AG09309 (cell line): ENCODE measurements at places on chromosomes 6 and 20.

DNA sequence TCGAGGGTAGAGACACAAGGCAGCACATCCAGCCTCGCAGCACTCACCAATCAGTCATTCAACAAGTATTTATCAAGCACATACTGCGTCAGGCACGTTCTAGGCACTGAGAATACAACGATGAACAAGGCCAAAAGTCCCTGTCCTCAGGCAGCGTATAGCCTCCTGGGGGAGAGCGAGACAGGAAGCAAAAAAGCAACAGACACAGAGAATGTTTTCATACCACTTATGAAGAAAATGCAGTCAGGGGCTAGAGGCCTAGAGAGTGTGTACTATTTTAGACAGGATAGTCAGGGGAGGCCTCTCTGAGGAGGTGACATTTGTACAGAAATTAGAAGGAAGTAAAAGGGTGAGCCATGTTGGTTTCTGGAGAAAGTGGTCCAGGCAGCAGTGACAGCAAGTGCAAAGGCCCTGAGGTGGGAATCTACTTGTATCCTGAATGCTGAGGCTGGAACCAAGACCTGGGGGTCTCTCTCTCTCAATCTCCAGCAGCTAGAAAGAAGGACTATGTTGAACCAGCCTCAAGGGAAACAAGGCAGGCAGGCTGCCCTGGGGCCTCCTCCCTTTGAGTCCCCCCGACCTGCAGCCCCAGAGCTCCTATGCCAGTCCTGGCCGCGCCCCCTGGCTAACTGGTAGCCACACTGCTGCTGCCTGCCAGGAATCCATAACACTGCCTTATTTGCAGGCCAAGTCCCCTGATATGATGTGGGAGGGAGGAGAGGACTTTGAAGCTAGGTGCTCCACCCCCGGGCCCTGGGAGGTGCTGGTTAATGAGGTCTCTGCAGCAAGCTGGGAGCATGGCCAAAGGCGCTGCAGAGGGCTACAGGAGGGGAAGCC is 151.2 kb downstream of the GRM4 start:
- no peak for DNase-seq

GRCh38 chr20:957544-957943 is 41.4 kb upstream of the ANGPT4 start:
- no peak for DNase-seq

DNA sequence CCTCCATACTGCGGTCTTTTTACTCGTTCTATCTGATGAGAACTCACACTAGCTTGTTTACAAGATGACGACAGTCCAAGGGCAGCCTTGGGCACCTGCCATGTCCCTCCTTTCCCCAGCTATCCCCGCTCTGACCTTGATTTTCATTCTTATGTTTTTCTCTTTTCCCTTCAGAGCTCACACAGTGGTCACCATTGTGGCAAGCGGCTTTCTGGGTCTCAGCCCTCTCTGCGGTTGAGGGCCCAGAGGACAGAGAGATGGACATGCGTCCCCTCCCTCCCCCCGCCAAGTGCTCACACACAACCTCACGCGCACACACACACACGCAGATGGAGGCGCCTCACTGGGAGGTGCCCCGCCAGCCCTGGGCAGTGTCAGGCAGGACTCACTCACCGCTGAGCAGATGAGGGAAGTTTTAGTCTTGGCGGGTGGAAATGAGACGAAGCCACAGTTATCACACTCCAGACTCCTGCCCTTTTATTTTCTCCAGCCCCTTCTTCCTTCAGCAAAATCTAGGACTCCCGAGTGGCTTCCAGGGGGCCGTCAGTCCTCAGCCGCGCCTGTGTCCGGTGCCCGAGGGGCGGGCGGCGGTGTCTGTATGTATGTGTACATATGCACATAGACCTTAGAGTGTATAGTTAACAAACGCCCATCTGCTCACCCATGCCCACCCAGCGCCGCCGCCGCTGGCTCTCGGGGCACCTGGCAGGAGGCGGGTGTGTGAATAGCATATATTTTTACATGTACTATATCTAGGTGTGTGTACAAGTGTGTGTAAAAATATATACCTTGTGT is 13.8 kb upstream of the MYL9 start:
- DNase-seq: no peak

DNA sequence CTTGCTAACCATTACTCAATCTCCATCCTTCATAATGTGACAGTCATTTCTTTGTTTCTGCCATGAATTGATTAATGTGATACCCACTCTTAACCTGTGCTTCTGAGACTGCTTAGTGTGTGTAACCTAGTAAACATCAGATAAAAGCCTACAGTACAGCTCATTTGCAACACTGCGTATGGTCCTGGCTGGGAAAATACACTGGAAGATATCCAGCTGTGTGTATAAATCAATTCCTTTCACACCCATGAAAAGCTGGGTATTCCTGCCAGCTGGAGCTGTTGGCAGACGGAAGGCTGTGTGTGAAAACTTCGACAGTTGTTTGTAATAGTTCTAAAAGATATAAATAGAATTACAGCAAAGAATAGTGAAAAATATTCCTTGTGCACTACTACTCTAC is 509.2 kb downstream of the FRK start:
- DNase-seq: no peak

GRCh38 chr20:48375804-48376203 is 452.0 kb downstream of the PREX1 start:
- DNase-seq: no peak

DNA sequence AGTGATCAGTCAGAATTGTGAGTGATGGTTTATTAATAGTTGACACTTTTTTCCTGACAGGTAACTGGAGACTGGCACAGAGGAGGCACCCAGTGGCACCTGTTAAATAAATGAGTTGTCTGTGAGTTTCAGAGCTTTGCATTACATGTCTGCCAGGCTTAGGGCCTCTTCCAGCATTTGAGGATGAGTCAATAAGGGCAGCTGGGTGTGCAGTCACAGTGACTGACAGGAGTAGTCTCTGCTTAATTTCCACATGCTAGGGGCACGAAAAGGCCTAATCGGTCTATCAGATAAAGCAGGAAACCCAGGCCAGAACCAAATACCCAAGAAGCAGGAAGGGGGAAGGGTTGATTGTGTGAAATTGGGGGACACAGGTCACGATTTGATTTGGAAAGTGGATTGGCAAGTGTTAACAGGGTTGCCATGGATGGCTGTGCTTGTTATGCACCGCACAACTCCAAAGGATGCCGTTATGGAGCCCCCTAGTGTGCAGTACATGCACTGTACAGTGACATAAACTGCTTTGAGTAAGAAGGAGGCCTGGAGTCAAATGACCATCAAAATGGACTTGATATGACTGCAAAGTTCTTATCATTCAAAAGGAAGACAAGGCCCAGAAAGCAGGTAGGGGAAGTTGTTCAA is 111.9 kb upstream of the GGTLC1 start:
- DNase-seq: peak; percentile 10

GRCh38 chr20:48656661-48657211 is 171.1 kb downstream of the PREX1 start:
- no peak for DNase-seq

DNA sequence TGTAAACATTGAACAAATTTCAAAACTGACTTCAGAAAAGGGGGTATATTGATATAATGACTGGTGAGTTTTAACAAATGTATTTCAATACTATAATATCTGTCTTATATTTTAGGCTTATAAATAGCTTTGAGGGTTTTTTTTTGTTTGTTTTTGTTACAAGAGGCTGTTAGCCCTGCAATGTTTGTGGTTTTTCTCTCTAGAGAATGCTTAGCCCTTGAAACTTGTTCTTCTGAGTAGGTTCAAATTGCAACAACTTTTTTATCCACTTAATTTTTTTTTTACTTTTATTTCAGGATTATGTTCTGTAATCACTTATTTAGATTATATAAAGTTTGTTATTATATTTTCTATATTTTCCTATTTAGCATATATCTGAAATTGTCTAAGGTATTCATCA is 333.2 kb downstream of the RIMS1 start:
- DNase-seq: no peak

DNA sequence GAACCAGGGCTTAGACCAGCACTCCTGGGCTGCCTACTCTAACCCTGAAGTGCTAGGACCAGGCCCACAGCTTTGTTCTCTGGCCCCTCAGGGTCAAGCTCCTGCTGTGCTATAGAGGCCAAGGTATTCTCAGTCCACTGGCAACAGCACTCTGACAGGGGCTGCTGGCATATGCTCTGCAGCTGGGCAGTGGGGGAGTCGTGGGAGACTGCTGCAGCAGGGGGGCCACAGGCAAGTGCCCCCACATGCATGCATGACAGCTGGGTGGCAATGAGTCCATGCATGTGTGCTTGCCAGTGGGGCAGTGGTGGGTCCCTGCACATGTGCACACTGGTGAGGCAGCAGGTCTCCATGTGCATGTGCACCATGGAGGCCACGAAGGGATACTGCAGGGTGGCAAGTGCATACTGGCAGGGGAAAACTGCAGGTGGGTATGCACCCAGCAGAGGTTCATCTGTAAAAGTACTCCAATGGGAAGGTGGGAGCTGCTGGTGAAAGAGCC is 364.9 kb upstream of the IRAK1BP1 start:
- DNase-seq: no peak

- DNase-seq: no peak
Observed at GRCh38 chr20:62244644-62245108, 6.4 kb downstream of the OSBPL2 start.

GRCh38 chr6:132814716-132815570 is 574 bp downstream of the RPS12 start:
- DNase-seq: no peak

GRCh38 chr20:19937651-19938420 is 79.3 kb upstream of the NAA20 start:
- DNase-seq: no peak

- no peak for DNase-seq
Observed at GRCh38 chr6:1995636-1996035, 249.8 kb downstream of the GMDS start.

DNA sequence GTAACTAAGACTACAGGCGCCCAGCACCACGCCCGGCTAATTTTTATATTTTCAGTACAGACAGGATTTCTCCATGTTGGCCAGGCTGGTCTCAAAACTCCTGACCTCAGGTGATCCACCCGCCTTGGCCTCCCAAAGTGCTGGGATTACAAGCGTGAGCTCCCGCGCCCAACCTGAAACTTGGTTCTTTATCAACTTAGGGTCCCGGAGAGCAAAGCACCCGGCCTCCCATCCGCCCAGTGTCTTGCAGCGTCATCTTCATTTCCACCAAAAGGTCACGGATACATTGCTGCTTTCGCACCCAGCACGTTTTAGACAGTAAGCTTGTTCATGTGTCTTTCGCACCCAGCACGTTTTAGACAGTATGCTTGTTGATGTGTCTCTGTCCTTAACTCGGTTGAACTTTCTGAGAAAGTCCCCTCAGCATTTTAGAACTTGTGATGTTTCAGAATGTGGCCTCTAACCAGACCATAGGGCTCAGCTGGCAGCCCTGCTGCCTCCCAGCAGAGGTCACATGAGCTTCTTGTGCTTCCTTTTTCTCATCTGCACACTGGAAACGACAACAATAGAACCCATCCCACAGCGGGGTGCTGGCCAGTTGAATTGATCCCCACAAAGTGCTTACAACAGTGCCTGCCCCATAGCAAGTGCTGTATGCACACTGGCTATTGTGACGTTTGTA is 48.8 kb downstream of the PRR18 start:
- no peak for DNase-seq

- no peak for DNase-seq
Observed at GRCh38 chr20:37928996-37929682, 26.2 kb downstream of the VSTM2L start.

- no peak for DNase-seq
Observed at GRCh38 chr6:86079938-86080337, 437.3 kb upstream of the SYNCRIP start.

- no peak for DNase-seq
Observed at GRCh38 chr6:168153553-168153952, 74.5 kb upstream of the FRMD1 start.

DNA sequence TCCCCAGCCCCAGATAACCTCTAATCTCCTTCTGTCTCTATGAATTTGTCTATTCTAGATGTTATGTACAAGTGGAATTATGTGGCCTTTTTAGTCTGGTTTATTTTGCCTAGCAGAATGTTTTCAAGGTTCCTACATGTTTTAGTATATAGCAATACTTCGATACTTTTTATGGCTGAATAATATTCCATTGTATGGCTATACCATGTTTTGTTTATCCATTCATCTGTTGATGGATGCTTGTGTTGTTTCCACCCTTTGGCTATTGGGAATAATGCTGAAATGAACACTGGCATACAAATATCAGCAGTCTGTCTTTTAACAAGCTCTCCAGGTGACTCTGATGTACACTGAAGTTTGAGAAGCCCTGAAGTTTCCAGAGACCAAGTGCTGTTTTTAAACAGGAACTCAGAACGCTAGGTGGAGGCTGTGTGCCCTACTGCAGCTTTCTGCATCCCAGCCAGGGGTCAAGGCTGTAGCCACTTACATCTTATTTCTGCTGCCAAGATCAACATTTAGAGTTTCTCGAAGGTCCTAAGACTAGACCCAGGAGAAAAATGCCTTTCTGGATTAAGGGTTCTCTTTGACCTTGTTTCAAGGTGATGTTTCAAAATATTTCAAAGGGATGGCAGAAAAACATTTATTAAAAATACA is 123.0 kb downstream of the SOBP start:
- no peak for DNase-seq

- DNase-seq: no peak
Observed at GRCh38 chr6:5125152-5126006, 40.2 kb downstream of the PPP1R3G start.

GRCh38 chr6:148616841-148617240 is 130.0 kb upstream of the UST start:
- DNase-seq: peak; percentile 41

- DNase-seq: no peak
Observed at GRCh38 chr6:144756469-144756868, 471.3 kb downstream of the UTRN start.

DNA sequence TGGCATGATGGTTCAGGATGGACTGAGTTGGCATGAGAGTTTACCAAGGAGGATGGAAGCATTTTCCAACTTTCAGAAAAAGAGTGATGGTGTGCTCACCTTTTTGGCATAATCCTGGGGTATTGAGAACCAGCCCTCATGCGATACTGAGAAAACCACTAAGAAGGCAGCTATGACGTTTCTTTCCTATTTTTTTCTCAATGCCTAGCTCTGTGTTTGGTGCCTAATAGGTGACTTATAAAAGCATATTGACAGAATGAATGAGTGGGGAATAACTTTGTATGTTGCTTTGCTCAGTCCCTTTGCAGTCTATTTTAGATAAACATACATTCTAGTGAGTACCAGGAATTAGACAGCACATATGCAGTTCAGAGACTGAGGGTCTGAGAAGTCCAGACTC is 816.3 kb downstream of the DHX35 start:
- no peak for DNase-seq
